ENCODE measurements at places on chromosomes 4 and X.

GRCh38 chr4:26080870-26081628 lies 167.0 kb downstream of the SMIM20 start:
- DNase-seq, result no peak

- DNase-seq, result no peak
Measured at GRCh38 chr4:79748835-79749234, 324.2 kb downstream of the ANTXR2 start.

- peak; percentile 18 for DNase-seq
Measured at GRCh38 chr4:88320224-88320779, 35.9 kb upstream of the PPM1K start.

GRCh38 chrX:47849778-47850177 lies 13.1 kb downstream of the ZNF81 start:
- no peak for DNase-seq

DNA sequence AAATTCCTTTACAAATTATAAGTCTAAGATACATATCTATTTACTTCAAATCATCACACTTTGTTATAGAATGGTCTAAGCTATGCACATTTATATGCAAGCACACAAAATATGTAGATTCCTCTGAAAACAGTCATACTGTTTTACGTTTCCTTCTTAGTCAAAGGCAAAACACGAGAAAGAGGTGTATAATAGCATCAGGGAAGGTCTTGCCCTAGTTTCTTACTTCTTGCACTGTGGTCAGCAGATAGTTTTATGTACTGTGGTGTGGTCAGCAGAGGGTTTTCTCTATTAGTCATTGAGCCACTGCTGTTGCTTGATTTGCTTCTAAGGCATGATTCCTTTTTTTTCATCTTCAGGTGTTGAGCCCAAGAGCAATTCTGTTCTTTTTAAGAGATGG lies 117.7 kb downstream of the ADAM29 start:
- no peak for DNase-seq

GRCh38 chr4:127533028-127533700 lies 99.6 kb upstream of the INTU start:
- DNase-seq, result peak; percentile 17

All from foreskin fibroblast (primary cell).